ENCODE measurements at places on chromosomes 2 and 18.

GRCh38 chr2:177520324-177520723 is 127.8 kb downstream of the AGPS start:
- no peak for DNase-seq

DNA sequence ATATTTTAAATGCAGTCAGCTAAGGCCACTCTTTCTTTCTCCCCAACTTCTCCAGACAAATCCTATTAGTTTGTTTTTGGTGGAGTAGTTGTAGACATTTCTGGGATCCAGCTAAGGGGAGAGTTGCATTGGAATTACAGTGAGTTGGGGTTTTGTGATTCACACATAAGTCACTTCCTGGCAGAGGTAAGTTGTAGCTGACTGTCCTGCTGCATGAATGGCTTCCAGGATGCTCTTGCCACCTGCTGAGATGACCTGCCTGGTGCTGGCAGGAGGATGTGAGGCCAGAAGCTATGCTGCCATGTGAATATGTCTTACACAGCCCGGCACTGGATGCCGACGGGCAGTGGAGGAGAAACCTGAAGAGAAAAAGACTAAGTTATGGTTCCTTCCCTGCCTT is 243.7 kb downstream of the TDRD15 start:
- no peak for DNase-seq

GRCh38 chr18:63135101-63135500 is 184.5 kb downstream of the BCL2 start:
- DNase-seq = no peak

GRCh38 chr18:79199691-79200374 is 130.6 kb downstream of the ATP9B start:
- DNase-seq = no peak

DNA sequence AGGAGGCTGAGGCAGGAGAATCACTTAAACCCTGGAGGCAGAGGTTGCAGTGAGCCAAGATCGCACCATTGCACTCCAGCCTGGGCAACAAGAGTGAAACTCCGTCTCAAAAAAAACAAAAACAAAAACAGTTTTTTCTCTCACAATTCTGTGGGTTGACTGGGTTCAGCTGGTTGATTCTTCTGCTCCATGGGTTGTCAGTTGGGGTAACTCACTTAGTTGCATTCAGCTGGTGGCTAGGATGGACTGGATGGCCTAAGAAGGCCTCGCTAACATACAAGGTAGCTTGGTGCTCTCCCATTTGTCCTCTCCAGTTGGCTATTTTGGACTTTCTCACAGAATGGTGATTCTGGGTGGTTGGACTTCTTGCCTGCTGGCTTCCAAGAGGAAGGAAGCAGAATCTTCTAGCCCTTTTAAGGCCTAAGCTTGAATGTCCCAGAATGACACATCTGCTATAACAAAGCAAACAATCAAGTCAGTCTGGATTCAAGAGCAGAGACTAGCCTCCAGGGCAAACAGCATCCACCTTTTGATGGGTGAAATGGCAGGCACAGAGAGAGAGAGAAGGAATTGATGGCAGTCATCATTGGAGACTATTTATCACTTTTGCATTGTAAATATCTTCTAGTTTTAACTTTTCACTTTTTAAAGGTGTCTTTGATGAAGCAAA is 17.9 kb downstream of the LAMA3 start:
- no peak for DNase-seq

DNA sequence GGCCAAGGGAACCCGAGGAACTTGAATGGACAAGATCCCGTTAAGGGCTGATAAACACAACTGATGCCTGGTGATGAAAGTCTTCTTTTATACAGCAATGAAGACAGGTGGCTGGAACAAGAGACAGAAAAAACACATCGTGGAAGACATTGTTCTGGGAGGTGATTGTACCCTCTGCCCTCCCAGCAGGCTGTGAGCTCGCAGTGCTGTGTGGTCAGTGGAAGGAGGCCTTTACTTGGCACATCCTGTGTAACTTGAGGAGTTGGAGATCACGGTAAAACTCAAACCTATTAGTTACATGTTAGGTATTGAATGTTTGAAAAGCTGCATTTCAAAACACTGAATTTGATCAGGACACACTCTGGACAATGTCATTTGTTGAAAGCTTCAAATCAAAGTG is 249.9 kb upstream of the EPAS1 start:
- DNase-seq = no peak

DNA sequence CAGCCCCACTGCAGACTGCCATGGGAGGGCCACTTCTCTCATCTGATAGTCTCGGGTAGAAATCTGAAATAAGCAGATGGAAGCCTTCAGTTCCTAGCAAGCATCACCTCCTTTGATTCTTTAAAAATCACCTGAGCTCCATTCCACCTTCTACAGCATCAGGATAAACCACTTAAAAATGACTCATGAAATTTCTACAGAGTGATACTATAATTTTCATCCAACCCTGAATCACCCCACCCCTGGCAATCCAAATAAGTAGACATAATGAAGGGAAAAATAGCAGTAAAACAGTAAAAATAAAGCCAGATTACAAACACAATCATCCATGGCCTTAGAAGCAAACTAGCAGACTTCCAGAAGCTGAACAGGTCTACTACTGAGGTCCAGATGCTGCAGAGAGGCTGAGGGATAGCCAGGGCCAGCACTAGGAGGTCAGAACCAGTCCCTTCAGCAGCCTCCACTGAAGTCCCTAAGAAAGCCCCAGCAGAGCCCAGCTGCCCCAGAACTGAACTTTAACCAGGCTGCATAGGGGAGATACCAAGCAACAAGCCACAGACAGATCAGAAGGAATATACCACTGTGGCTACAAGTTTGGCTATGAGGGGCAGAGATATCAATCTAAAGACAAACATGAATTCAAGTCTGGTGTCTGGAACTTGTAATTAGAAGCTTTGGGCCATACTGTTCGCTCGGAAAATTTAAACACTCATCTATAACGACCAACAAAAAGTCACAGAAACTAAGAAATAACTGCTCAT is 54.7 kb upstream of the RNU4ATAC start:
- DNase-seq = no peak

- DNase-seq = no peak
Measured at GRCh38 chr2:177169810-177170514, 42.6 kb upstream of the HNRNPA3 start.

GRCh38 chr18:35441857-35442595 is 55.7 kb downstream of the INO80C start:
- no peak for DNase-seq

GRCh38 chr2:113784823-113785744 is 28.6 kb upstream of the SLC35F5 start:
- no peak for DNase-seq

DNA sequence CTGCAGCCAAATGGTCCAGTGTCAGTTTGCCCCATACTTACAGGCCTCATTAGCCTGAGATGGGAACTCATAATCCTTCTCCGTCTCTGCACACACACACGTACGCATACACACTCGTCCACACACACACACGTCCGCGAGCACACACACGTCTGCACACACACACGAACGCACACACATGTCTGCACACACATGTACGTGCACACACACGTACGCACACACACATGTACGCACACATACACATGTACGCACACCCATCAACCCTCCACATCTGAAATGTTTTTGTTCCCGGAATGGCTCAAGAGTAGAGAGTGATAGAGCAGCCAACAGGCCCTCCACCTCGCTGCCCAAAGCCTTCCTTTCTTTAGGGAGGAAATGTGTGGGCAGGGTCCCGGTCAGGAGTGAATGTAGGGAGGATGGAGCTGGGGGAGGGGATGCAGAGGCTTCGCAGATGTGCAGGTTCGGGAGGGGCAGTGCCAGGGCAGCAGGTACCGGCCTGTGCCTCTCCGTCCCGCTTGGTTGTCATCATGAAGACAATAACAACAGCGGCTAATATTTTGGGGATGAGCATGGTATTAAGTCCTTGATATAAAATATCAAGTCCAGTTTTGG is 52.7 kb downstream of the PTGR3 start:
- DNase-seq = no peak

DNA sequence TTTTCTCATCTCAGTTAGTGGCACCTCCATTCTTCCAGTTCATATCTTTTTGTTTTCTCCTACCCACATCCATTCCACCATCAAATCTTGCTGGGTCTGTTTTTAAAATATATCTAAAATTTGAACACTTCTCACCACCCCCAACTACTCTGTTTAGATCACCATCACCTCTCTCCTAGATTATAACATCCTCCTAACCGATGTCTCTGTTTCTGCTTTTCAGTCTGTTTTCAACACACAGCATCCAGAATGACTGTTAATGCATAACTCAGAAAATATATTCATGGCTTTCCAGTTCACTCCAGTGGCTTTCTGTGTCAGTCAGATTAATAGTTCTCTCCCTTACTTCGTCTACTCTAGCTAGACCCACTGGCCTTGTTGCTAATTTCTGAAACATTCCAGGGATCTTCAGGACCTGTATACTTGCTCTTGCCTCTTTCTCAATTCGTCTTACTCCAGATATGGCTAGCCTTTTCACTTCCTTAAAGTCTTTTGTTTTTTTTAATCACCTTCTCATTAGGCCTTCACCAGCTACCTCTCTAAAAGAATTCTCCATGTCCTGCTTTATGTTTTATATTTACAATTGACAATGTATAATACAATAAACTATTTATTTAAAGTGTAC is 105.3 kb downstream of the COMMD1 start:
- DNase-seq = no peak

DNA sequence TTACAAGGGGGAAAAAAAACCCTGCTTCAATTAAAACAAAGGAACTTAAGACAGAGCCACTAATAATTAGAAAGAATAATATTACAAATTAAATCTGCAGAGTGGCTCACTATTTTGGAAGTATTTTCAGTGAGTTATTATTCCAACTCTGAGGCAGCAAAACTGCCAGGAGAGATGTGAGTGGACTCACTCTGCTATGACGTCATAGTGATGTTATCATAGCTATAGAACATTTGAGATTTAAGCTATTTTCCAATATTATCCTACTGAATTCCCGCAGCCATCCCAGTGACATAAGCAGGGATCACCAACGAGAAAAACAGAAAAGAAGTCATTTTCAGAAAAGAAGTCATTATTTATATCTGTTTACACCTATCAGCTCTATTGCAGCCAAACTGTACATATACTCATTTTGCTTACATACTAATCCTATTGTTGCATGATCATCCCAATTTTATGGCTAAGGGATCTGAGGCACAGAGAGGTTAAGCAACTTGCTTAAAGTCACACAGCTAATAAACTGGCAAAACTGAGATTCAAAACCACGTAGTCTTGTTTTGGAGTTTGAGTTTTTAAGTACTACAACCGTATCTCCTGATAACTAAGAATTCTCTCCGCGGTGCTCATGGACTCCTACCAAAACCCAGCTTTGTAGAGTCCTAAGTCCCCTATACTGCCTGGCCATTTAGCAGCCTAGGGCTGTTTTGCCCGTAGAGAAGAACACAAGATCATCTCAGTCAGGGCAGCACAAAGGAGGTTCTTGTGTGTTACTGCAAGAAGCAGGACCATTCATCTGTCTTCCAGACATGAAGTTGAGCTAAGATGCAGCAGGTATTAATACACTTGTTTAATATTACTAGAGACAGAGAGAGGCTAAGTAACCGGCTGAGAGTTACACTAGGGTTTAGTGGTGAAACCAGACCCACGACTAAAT is 299.8 kb downstream of the TCF4 start:
- no peak for DNase-seq

DNA sequence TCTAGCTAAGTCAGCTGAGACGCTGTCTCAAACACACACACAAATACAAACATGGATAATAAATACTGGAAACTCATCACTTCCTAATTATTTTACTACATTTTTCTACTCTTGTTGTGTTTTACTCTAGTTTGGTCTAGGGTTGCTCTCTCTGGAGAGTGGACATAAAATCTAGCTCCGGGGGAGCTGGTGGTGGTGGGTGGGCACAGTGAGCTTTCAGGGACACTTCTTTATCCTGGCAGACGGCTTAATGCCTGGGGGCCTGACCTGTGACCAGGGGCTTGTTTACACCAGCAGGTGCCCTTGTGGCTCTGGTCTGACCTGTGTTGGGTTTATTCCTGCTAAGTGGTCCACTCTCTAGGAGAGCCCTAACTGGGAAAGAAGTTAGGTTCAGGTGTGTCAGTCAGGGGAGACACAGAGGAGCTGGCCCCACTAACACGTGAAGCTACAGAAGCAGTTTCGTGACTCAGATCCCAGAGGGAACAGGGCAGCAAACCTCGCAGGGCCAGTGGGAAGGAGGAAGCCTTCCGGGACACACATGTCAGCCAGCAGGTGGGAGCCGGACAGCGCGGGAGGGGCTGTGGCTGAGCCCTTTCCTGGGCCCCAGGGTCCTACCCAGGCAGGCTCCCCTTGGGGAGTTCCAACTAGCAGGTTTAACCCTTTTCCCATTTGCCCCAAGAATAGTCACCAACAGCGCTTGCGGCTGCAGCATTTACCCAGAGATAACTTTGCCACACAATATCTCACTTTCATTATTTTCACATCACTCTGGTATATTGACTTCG is 22.5 kb upstream of the BOK start:
- DNase-seq = no peak

DNA sequence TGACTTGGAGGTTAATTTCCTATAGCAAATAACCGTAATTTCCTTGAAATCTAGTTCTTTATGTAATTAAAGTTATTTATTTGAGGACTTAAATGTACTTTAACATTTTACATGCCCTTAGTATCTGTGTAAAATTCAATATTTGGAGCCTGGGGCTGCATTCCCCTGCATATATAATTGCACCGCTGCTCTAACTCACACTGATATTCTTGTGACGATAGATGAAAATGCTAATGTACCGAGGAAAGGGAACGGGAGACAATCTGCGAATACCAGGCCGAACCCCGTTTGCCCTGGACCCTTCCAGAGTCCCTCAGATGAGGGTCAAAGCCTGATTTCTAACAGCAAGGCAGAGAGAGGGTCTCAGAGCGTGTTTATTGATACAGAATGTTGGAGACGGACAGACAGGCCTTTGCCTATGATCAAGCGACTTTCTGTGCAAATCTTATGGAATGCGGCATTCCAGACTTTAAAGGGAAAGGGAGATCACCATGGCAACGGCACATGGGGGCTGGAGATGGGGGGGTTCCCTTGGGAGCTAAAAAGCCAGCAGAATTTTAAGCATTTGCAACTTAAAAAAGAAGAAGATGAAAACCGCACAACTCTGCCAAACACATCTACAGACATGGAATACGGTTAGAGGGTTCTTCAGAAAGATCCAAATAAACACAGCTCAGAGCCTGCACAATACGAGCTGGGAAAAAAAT is 57.6 kb upstream of the TWIST2 start:
- DNase-seq = no peak

DNA sequence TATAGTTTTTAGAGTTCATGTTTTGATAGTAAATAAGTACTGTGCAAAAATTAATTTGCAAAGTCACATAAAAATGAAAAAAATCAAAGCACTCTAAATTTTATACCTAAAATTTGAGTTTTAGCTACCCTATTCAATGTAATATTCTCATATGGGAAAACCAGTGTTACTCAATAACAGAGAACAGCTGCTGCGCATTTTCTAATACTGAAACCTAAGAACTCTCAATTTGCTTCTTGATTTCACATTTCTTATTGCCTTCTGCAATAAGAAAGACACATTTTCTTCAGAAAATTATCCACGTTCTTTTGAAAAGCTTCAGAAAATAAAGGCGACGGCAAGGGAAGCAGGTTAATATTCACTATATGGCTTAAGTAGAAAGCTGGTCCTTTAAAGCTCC is 199.1 kb upstream of the CCDC150 start:
- no peak for DNase-seq
